Gastrocnemius medialis (tissue), 4 donors: ENCODE measurements at places on chromosomes 7 and 10. TPM values are rescaled to one million over a fixed set of nuclear protein-coding genes. Genes with fewer than 3 reads are reported as not detected.

DNA sequence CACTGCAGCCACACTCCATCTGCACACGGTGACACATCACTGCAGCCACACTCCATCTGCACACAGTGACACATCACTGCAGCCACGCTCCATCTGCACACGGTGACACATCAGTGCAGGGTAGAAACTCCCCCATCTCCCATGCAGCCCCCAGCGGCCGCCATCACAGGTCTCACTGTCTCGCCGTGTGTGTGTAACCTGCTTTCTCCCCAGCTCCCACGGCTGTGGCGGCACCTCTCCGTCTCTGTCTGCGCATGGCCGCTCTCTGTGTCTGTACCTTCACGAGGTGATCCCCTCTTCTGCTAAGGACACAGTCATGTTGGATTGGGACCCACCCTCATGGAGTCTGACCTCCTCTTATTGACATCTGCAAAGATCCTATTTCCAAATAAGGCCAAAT, 527.4 kb downstream of the PTPRN2 start:
- H3K27me3 ChIP-seq = no peaks in the 10 kb centered on the region
- H3K27ac ChIP-seq = no peak overlapping the region
- H3K4me3 ChIP-seq = no peak overlapping the region
- no peaks in the 10 kb centered on the region for H3K36me3 ChIP-seq

CPN1 gene
- total RNA-seq = not detected

- no peak for DNase-seq
- H3K27ac ChIP-seq = no peak overlapping the region
- H3K36me3 ChIP-seq = no peaks in the 10 kb centered on the region
- no peaks in the 10 kb centered on the region for H3K4me1 ChIP-seq
These were observed 43.2 kb downstream of the C7orf33 start for GRCh38 chr7:148633761-148634160.

DNA sequence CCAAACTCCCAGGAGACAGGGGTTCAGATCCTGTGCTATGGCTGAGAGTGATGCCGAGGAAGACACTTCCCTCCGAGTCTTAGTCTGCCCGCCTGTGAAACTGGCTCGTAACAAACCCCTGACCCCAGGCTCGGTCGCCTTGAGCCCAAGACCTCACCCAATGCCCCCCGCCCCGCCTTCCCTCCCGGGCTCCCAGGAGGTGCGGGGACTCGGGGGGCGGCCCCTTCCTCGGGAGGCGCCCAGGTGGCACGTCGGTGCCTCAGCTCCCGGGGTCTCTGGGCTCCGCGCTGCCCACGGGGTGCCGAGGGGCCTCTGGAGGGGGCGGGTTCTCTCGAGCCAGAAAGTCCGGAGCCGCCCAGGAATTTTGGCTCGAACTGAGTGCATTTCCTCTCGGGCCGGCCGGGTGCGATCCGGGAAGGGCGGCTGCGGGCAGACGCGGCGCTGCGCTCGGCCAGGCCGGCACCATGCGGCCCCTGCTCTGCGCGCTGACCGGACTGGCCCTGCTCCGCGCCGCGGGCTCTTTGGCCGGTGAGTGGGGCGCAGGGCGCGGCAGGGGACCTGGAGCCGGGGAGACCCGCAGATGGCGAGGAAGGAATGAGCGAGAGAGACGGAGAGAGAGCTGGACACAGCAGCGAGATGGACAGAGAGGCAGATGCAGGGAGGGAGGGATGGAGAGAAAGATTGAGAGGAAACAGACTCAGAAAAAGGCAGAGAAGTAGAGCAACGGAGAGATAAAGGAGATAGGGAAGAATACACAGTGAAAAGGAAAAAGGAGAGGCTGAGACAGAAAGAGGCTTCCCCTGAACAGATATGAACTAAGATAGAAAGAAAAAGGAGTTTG, at the start of gene PLAC9:
PLAC9 (plus strand) TSS at position 432 of the 841 bp plus-strand sequence; CDS start at position 465, 33 bp downstream.
- H3K27me3 ChIP-seq = peaks cover 18% of the 10 kb centered on the region
- H3K27ac ChIP-seq = peak within 1 kb of the TSS; percentile 50
- H3K36me3 ChIP-seq = no peaks in the 10 kb centered on the region
- DNase-seq = no peak
- peak within 1 kb of the TSS; percentile 55 for H3K4me3 ChIP-seq

GRCh38 chr10:90986870-90987269, 66.0 kb upstream of the ANKRD1 start:
- H3K27ac ChIP-seq = no peak overlapping the region
- no peak overlapping the region for H3K4me3 ChIP-seq
- peaks cover 23% of the 10 kb centered on the region for H3K4me1 ChIP-seq

- peak overlapping the region; percentile 23 for H3K27ac ChIP-seq
- peaks cover 5% of the 10 kb centered on the region for H3K4me1 ChIP-seq
- no peaks in the 10 kb centered on the region for H3K36me3 ChIP-seq
- no peaks in the 10 kb centered on the region for H3K27me3 ChIP-seq
These were observed 107.7 kb downstream of the CACNA2D1 start for GRCh38 chr7:82335927-82336326.

MSMB gene
- total RNA-seq = not detected

DNA sequence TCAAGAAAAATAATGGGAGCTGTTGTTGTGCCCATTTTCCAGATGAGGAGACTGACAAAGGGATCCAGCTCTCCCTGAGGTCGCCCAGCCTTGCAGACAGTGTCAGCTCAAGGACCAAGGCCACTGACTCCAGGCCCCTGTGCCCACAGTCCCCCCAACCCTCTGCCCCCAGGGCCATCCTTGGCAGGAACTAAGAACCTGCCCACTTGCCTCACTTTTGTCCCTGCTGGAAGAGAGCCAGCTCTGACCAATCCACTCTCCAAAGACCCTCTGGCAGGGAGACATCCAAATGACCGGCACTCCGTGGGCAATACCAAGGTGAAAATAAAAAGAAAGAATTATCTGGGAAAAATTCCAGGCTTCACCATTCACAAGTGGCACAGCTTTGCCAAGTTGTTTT, 101.3 kb downstream of the TCERG1L start:
- H3K36me3 ChIP-seq = no peaks in the 10 kb centered on the region
- no peaks in the 10 kb centered on the region for H3K27me3 ChIP-seq
- H3K27ac ChIP-seq = no peak overlapping the region

CUL2 gene
- total RNA-seq = 32.3 TPM

GRCh38 chr7:106022193-106022821, 59.2 kb downstream of the CDHR3 start:
- H3K4me1 ChIP-seq = no peaks in the 10 kb centered on the region
- DNase-seq = no peak
- H3K27ac ChIP-seq = no peak overlapping the region
- H3K27me3 ChIP-seq = no peaks in the 10 kb centered on the region
- no peak overlapping the region for H3K4me3 ChIP-seq
- no peaks in the 10 kb centered on the region for H3K36me3 ChIP-seq

DNA sequence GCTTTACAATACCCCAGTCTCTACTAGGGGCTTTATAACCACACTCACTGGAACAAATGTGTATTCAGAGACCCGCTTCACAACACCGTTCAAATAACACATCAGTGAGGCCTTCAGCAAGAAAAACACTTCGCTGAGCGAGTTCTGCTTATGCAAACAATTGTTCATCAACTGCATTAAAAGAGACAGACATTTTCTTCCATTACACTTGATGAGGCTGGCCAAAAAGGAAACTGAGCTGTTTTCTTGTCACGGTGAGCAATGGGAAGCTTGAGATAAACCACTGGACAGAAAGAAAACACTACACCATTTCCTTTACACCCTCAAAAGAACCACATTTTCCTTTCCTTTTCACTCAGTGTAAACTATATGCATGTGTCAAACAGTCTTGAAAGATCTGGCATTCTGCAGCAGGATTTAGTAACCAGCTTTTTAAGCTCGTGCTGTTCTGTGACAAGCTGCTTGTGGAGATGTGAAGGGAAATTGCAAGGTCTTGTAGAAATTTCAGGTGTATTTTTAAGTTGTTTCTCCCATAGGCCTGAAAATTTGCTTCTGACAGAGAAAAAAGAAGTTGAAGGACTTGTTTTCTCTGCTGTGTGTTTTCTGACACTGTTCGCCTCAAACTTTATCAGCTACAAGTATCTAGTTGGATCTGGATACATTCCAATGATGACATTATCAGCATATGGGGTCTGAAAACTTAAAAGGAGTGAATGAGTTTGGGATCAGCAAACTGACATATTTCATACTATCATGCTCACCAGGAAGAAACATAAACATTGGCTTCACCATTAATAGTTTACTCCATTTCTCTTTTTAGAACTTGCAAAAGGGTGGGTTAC, 693.1 kb downstream of the PARD3 start:
- H3K4me3 ChIP-seq = no peak overlapping the region
- no peaks in the 10 kb centered on the region for H3K36me3 ChIP-seq
- no peak for DNase-seq
- no peaks in the 10 kb centered on the region for H3K27me3 ChIP-seq

GRCh38 chr7:128591705-128592104, 80.4 kb upstream of the GARIN1A start:
- no peaks in the 10 kb centered on the region for H3K27me3 ChIP-seq
- DNase-seq = peak; percentile 30
- H3K4me3 ChIP-seq = no peak overlapping the region
- no peaks in the 10 kb centered on the region for H3K36me3 ChIP-seq

DNA sequence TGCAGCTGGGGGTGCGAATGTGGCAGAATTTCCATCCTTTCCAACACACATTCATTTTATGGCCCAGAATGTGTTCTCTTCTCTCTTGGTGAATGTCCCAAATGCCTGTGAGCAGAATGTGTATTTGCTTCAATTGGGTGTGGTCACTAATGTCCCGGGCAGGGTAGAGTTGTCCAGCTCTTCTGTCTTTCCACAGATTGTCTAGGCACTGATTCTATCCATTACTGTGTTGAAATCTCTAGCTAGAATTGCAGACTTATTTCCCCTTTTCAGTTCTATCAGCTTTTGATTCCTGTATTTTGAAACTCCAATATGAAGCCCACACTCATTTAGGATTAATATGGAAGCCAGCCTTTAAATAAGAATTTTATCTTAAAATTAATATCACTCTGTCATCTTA, 14.0 kb upstream of the AKR1E2 start:
- H3K4me1 ChIP-seq = no peaks in the 10 kb centered on the region
- H3K4me3 ChIP-seq = no peak overlapping the region
- no peak overlapping the region for H3K27ac ChIP-seq
- H3K27me3 ChIP-seq = no peaks in the 10 kb centered on the region
- DNase-seq = no peak
